ENCODE measurements at places on chromosomes 4 and X. TPM values are rescaled to one million over a fixed set of nuclear protein-coding genes. Genes with fewer than 3 reads are reported as not detected.

GRCh38 chr4:160319868-160320260 is 1217.0 kb downstream of the RAPGEF2 start:
- no peak for DNase-seq

GRCh38 chr4:171794528-171794927 is 18.7 kb upstream of the GALNTL6 start:
- no peak for DNase-seq

- DNase-seq, result no peak
Observed at GRCh38 chrX:123324625-123325024, 140.5 kb downstream of the GRIA3 start.

DNA sequence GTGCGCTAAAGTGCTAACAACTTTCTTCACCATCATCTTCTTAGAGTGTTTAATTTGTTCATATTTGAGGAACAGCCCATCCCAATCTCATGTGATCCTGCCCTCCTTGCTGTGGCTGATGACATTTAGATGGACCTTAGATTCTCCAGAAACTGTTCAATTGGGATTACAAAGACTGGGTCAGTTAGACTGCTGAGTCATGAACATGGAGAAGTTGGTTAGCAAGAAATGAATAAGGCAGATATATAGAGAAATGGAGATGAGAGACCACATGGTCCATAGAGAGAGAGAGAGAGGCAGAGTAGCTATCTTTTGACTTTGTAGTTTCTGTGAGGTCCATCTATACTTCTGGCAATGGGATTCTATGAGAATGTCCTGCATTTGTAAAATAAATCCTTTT is 275.9 kb downstream of the GLUD2 start:
- no peak for DNase-seq

The SULT1E1 gene
- total RNA-seq, result not detected
